ENCODE measurements at places on chromosomes 7 and 10. TPM values are rescaled to one million over a fixed set of nuclear protein-coding genes. Genes with fewer than 3 reads are reported as not detected.

C7orf33 gene
- total RNA-seq: not detected

CAV1 gene
- 997 TPM for total RNA-seq

SSC4D gene
- 0.48 TPM for total RNA-seq

TEX36 gene
- total RNA-seq: not detected

TMEM184A gene
- 2.9 TPM for total RNA-seq

TMEM140 gene
- total RNA-seq: 1.8 TPM

CHAT gene
- total RNA-seq: not detected

BEND7 gene
- 1.7 TPM for total RNA-seq

CALHM1 gene
- total RNA-seq: not detected

VSTM4 gene
- 0.24 TPM for total RNA-seq

TMEM176B gene
- not detected for total RNA-seq

NKX1-2 gene
- not detected for total RNA-seq

GRB10 gene
- total RNA-seq: 14.1 TPM

DNA sequence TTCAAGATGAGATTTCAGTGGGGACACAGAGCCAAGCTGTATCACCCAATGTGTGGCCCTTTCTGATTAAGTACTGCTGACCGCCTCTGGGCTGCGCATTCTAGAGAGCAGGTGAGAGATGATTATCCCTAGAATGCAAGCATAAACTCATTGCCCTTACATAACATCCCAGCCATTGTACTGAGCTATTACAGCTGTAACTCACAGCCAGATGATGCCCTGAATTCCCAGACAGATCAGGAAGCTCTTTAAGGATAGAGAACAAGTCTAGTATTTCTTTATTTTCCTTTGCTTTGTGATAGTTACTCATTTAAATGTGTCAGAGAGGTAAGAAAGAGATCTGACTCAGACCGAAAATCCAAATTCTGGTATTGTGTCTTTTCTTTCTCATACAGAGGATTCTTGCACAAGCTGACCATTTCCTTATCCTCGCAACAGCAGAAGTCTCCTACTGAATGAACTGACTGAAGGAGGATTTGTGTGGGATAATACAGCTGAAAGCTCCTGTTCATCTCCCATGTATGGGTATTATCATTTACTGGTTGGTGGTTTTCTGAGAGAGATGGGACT, 58.4 kb downstream of the ZNF22 start:
- H3K27me3 ChIP-seq: peaks cover 16% of the 10 kb centered on the region
- H3K4me1 ChIP-seq: no peaks in the 10 kb centered on the region
- H3K36me3 ChIP-seq: no peaks in the 10 kb centered on the region
- no peak overlapping the region for H3K4me3 ChIP-seq
- DNase-seq: no peak

- H3K4me1 ChIP-seq: no peaks in the 10 kb centered on the region
- no peak overlapping the region for H3K4me3 ChIP-seq
- DNase-seq: no peak
- no peak overlapping the region for H3K27ac ChIP-seq
- peaks cover 33% of the 10 kb centered on the region for H3K27me3 ChIP-seq
Measured at GRCh38 chr7:30989824-30990672, 26.3 kb downstream of the GHRHR start.

- no peak for DNase-seq
- no peaks in the 10 kb centered on the region for H3K36me3 ChIP-seq
- no peak overlapping the region for H3K4me3 ChIP-seq
- H3K4me1 ChIP-seq: no peaks in the 10 kb centered on the region
- peaks cover 12% of the 10 kb centered on the region for H3K27me3 ChIP-seq
Measured at GRCh38 chr10:28492116-28492920, 40.6 kb upstream of the WAC start.

GRCh38 chr10:58757352-58758065, 244.8 kb downstream of the BICC1 start:
- H3K36me3 ChIP-seq: no peaks in the 10 kb centered on the region
- peak overlapping the region; percentile 42 for H3K27ac ChIP-seq
- no peak for DNase-seq
- H3K4me3 ChIP-seq: no peak overlapping the region
- no peaks in the 10 kb centered on the region for H3K27me3 ChIP-seq

DNA sequence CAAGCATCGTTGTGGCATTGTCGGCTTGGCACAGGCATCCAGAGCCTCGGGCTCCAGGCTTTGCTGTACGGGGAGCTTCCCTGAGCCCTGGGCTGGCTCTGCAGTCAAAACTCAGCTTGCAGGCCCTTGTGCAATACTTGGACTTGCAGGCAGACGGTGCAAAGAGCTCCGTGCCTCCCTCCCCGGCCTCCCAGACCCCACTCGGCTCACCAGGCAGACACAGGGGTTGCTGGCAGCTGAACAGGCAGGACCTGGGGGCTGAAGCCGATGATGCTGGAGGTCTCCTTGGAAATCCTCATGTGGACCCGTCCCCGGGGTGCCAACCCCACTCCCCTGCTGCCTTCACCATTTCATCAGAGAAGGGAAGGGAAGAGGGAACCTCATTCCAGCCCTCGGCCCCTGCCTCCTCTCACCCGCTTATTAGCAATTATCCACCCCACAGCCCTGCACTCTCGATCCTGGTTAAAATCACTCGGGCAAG, 59.6 kb upstream of the GNA12 start:
- no peak for DNase-seq
- H3K36me3 ChIP-seq: no peaks in the 10 kb centered on the region
- H3K4me3 ChIP-seq: no peak overlapping the region
- no peaks in the 10 kb centered on the region for H3K4me1 ChIP-seq

- no peak overlapping the region for H3K4me3 ChIP-seq
- no peak for DNase-seq
- H3K27me3 ChIP-seq: peaks cover 2% of the 10 kb centered on the region
- no peaks in the 10 kb centered on the region for H3K36me3 ChIP-seq
Measured at GRCh38 chr7:105674200-105674920, 93.1 kb upstream of the EFCAB10 start.

GRCh38 chr10:116769791-116770190, 27.4 kb upstream of the HSPA12A start:
- H3K27me3 ChIP-seq: peaks cover 2% of the 10 kb centered on the region
- H3K36me3 ChIP-seq: no peaks in the 10 kb centered on the region
- H3K27ac ChIP-seq: peak overlapping the region; percentile 96
- H3K4me1 ChIP-seq: peaks cover 60% of the 10 kb centered on the region

DNA sequence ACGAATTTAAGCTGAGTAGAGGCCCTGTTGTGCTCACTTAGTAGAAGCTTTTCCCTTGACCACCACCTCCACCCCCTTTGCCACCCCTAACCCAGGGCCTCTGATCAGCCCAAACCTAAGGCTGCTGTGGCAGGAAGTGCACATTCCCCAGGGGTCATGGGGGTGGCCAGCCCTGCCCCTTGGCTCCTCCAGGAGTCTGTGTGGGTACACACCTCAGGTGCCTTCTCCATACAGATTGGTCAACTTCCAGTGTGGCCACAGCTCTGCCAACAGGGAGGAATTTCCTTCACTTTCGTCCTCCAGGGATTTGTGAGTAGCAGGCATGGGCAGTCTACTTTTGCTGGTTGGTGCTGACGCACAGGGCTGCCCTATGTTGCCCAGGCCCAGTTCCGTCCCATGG, 249.9 kb upstream of the ZNF32 start:
- H3K4me3 ChIP-seq: no peak overlapping the region
- H3K27ac ChIP-seq: no peak overlapping the region
- peaks cover 24% of the 10 kb centered on the region for H3K4me1 ChIP-seq
- no peak for DNase-seq

DNA sequence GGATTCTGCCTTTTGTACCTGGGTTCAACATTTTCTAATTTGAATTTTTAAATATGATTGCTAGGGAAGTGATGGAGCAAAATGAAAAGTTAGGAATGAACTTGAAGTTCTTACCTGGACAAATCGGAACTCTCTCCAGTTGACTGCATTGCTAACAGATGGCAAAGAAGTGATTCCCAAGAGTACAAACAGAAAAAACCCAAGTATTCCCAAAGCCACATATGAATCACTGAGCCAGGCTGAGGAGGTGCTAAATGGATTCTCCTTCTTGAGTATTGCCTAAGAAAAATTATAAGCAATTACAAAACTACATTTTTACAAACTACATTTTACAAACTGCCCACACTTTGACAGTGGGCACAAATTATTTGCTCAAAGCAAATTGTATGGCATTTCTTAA, 25.9 kb downstream of the STEAP4 start:
- DNase-seq: no peak
- H3K27ac ChIP-seq: no peak overlapping the region
- no peaks in the 10 kb centered on the region for H3K27me3 ChIP-seq

- H3K27me3 ChIP-seq: no peaks in the 10 kb centered on the region
- H3K36me3 ChIP-seq: no peaks in the 10 kb centered on the region
- H3K27ac ChIP-seq: peak overlapping the region; percentile 85
- peak overlapping the region; percentile 24 for H3K4me3 ChIP-seq
- DNase-seq: no peak
- peaks cover 36% of the 10 kb centered on the region for H3K4me1 ChIP-seq
Measured at GRCh38 chr10:123808286-123808685, 83.3 kb downstream of the CPXM2 start.

- DNase-seq: no peak
- H3K27ac ChIP-seq: no peak overlapping the region
- H3K27me3 ChIP-seq: no peaks in the 10 kb centered on the region
- no peak overlapping the region for H3K4me3 ChIP-seq
- H3K36me3 ChIP-seq: no peaks in the 10 kb centered on the region
Measured at GRCh38 chr7:37109843-37110242, 338.8 kb downstream of the ELMO1 start.

DNA sequence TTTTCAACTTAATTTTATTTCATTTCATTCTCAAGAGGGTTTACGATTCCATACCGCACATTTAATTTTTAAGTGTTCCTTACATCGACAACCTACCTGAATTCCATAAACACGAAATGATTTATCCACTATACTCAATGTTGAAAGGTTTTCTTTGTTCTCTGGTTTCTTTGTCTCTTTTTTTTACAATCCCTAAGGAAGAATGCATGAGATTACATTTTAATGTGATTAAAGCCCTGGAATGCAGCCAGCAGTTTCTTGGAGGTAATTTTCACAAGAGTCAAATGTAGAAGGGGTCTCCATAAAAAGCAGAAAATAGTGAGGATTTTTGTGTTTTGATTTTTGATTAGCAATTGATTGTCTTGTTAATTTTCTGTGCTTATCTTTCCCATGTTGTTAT, 59.2 kb upstream of the ADCY1 start:
- no peaks in the 10 kb centered on the region for H3K36me3 ChIP-seq
- no peak for DNase-seq
- H3K27me3 ChIP-seq: peaks cover 12% of the 10 kb centered on the region
- no peak overlapping the region for H3K4me3 ChIP-seq

- no peak overlapping the region for H3K27ac ChIP-seq
- H3K4me3 ChIP-seq: no peak overlapping the region
- H3K27me3 ChIP-seq: no peaks in the 10 kb centered on the region
- H3K36me3 ChIP-seq: no peaks in the 10 kb centered on the region
- DNase-seq: no peak
- no peaks in the 10 kb centered on the region for H3K4me1 ChIP-seq
Measured at GRCh38 chr10:129386415-129387257, 80.4 kb upstream of the MGMT start.

- DNase-seq: no peak
- H3K36me3 ChIP-seq: peaks cover 16% of the 10 kb centered on the region
- no peak overlapping the region for H3K27ac ChIP-seq
- H3K27me3 ChIP-seq: no peaks in the 10 kb centered on the region
Measured at GRCh38 chr7:121178869-121179497, 149.8 kb upstream of the WNT16 start.

- no peaks in the 10 kb centered on the region for H3K36me3 ChIP-seq
- no peak for DNase-seq
- no peak overlapping the region for H3K27ac ChIP-seq
- no peak overlapping the region for H3K4me3 ChIP-seq
- peaks cover 20% of the 10 kb centered on the region for H3K27me3 ChIP-seq
Measured at GRCh38 chr10:78900715-78901430, 167.9 kb upstream of the ZMIZ1 start.

- peak overlapping the region; percentile 82 for H3K27ac ChIP-seq
- peak overlapping the region; percentile 11 for H3K4me3 ChIP-seq
- peaks cover 37% of the 10 kb centered on the region for H3K4me1 ChIP-seq
- H3K27me3 ChIP-seq: no peaks in the 10 kb centered on the region
- no peaks in the 10 kb centered on the region for H3K36me3 ChIP-seq
Measured at GRCh38 chr7:32616625-32617024, 121.3 kb downstream of the AVL9 start.

- H3K27ac ChIP-seq: no peak overlapping the region
- no peaks in the 10 kb centered on the region for H3K36me3 ChIP-seq
- peaks cover 46% of the 10 kb centered on the region for H3K27me3 ChIP-seq
- no peaks in the 10 kb centered on the region for H3K4me1 ChIP-seq
Measured at GRCh38 chr10:117541909-117542705, 439 bp upstream of the EMX2 start.

DNA sequence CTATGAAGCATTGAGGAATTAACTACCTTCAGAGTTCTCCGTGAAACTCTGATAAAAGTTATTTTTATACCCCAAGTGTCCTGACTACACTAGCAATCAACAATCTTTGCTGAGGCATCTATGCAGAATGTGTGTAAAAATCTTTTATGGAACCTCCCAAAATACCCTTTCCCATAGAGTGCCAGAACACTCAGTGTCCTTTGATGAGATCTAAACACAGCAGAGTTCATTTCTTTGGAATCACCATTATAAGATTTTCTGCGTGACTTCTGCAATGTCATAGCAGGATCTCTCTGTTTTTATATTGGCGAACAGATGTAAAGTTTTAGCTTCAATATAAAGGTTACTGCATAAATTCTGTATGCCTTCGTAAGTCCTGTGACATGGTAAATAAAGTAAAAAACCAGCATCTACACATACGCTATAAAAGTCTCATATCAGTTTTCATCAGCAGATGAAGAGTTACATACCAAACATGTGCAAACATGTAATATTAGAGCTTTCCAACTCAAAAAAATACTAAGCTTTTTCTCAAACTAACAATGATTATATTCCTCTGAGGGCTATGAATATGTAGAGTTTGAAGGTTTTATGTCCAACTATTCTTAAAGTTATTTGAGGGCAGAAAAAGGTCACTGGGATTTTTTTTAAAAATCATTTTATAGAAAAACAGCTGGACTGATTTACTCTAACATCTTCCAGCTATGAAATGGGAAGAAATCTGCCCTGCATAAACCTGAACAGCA, 67.2 kb downstream of the SKIDA1 start:
- H3K36me3 ChIP-seq: no peaks in the 10 kb centered on the region
- no peak overlapping the region for H3K27ac ChIP-seq

DNA sequence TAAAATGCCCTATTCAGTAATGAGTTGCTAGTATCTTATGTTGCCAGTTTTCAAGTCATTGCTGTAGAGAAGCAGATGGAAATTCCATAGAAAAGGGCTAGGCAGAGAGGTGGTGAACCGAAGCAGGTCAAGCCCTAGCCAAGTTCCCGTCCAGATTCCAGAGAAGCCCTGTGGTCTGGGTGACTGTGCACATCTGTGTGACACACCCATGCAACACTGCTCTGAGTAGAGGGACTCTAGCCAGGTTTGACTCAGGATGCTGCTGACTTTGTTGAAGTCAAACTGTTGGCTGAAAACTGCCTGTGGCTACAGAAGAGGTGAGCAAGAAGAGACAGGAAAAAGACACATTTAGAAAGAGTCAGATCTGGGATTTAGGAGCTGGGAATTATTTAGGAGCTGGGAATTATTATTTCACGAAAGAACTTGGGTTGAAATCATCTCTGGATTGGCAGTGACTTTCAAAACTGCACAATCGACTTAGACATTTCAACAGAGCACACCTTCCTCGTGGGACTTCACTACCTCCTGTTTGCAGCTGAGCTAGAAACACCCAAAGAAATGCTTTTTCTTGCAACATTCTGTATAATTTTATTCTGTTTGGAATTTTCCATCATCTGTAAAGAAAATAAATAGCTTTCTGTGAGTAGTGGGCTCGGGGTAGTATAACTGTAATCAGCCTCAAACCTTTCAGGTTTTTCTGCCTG, 149.1 kb upstream of the PRKCQ start:
- H3K4me1 ChIP-seq: peaks cover 26% of the 10 kb centered on the region
- H3K27ac ChIP-seq: peak overlapping the region; percentile 1
- no peaks in the 10 kb centered on the region for H3K36me3 ChIP-seq
- DNase-seq: peak; percentile 78
- peak overlapping the region; percentile 30 for H3K4me3 ChIP-seq
